ENCODE measurements at places on chromosomes 1 and 21.

DNA sequence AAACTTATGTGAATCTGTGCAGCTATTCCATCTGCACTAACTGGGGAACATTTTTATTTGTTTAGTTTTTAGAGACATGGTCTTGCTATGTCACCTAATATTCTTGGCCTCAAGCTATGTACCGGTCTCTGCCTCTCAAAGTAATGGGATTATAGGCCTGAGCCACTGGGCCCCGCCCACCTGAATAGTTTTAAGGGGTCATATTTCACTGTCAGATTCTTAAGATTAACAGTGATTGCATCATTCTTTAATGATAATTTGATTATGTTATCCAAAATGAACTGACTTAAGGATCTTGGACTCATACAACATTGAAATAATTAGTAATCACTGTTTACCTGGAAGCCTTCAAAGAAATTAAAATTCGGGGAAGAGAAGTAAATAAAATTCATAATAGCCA, 12.6 kb upstream of the KLF18 start:
- DNase-seq = no peak

DNA sequence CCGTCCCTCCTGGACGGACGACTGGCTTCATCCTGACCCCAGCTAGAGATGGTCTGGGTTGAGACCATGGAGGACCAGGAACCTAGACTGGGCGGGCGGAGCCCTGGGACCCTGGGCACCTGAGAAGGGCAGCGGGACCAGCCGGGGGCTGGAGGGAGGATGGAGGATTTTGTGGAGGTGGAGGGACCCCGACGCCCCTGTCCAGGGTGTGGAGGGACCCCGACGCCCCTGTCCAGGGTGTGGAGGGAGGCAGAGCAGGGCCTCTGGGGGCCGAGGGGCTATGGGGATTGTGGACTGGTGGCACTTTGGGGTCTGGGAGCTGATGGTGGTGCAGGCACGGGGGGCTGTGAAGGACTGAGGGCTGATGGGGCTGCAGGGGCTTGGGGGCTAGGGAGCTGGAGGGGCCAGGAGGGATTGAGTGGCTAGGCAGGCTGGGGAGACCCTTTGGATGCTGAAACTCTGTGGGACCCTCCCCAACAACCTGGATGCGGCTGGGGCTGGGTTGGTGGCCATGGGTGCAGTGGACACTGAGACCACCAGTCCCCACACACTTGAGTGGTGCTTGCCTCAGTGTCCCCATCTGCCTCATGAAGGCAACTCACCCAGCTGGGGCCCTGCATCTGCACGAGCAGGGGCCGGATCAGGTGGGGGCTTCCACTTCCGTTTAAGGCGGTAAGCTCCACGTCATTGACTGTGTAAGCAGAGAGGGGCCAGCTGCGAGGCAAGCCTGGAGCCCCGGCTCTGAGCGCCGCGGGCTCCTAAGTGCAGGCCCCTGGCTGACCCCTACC, 7.4 kb downstream of the GJC2 start:
- no peak for DNase-seq

DNA sequence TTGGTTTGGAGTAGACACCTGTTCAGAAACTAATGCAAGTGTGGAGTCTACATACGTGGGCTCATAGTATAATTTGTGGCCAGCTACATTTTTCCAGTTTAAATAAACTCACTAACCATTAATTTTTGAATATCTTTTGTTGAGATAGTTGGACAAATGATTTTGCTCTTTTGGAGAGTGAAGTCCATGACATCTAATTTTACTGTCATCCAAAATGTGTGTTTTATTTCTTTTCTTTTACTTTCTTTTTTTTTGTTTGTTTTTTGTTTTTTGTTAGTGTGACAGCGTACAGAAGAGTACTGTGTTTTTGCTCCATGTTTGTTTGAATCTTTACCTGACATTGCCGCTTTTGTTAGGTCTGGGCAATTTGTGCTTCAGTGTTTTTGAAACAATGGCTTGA, 5.0 kb downstream of the RBM15 start:
- DNase-seq = no peak

DNA sequence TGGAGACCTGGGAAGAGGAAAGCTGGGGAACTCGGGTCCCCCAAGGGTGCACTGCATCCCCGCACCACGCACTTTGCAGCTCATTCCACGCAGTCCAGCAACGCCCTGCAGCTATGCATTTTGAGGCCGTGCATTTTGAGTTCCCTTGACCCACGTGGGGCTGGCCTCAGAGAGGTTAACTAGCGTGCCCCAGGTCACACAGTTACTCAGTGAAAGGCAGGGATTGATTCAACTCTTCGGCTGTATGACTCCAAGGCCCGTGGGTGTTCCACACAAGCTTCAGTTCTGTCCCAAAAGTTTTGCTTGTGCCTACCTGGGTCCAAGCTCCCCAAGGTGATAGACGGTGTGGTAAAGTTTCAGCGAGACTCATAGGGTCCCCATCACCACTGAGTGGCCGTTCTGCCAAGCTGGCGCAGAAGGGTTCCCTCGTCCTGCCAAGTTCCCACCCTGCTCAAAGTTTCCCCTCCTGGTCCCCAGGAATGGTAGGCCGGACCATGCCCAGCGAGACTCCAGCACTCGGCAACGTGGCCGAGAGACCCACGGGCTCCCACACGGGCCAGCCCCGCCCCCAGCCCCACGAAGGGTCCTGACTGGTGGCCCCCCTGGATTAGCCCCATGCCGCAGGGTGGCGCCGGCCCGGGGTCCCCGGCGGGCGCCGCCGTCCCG, 611 bp downstream of the HSPG2 start:
- DNase-seq = no peak

DNA sequence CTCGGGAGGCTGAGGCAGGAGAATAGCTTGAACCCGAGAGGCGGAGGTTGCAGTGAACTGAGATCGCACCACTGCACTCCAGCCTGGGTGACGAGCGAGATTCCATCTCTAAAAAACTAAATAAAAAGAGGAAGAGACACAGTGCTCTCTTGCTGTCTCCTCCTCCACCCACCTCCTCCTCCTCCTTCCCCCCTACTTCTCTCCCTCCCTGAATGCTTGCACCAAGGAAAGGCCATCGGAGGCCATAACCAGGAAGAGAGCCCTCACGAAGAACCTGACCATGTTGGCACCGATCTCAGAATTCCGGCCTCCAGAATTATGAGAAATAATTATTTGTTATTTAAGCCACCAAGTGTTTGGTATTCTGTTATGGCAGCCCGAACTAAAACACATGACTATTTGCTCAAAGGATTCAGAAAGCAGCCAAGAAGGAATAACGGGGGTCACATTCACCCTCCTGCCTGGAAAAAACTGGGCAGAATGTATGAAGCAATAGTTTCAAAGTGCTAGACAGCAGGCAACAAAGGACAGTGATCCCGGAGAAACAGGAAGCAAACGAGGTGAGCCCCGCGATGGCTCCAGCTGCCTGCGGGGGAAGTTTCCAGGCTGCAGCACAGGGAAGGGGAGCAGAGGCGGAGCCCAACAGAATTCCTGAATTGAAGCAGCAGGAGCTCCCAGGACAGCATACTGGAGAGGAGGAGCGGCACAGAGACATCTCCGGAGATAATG, 35.8 kb downstream of the LDLRAD1 start:
- DNase-seq = no peak

GRCh38 chr21:42212266-42212665, 6.7 kb upstream of the ABCG1 start:
- DNase-seq = no peak

DNA sequence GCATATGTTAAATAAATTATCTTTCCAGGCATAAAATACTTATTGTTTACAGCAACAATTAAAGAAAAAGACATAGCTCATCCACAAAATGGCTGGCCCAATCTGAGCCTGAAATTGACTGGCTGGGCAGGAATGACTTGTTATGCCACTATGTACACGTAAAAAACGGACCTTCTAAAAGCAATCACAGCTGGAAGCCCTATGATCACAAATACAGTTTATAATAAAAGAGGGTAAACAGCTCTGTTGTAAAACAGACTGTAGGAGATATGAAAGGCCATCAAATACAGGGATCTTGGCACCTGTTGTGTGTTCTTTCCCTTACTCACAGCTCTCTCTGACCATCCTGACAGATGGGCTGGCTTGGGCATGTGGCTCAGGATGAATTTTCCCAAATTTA, 70.5 kb upstream of the DMRTA2 start:
- DNase-seq = no peak

DNA sequence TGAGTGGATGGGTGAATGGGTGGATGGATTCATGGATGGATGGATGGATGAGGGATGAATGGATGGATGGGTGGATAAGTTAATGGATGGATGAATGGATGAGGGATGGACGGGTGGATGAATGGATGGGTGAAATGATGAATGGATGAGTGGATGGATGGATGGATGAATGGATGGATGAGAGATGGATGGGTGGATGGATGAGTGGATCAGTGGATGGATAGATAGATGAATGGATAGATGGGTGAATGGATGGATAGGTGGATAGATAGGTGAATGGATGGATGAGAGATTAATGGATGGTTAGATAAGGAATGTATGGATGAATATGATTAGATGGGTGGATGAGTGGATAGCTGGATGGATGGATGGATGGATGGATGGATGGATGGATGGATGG, 313.5 kb downstream of the NPHP4 start:
- no peak for DNase-seq

DNA sequence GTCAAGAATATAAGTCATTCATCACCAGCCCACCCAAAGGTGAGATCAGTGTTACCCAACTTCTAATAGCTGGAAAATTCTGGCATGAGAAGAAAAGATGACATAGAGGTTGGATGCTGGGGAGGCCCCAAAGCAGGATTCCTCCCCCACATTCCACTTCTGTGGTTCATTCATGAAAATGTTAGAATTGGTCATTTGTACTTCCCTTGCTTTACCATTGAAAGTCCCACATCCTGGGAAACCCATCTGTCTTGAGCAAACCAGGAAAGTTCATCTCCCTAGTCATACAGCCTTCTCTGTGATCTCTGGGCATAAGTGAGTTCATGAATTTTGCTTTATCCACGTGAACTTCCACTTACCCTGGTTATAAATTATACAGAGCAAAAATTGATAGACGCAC, 66.8 kb downstream of the SERINC2 start:
- DNase-seq = no peak

- DNase-seq = no peak
Measured at GRCh38 chr1:54272772-54273091, 72.8 kb downstream of the MRPL37 start.

- no peak for DNase-seq
Measured at GRCh38 chr1:64195081-64195395, 8.4 kb upstream of the UBE2U start.

- no peak for DNase-seq
Measured at GRCh38 chr1:162265983-162266382, 110.7 kb downstream of the SPATA46 start.

DNA sequence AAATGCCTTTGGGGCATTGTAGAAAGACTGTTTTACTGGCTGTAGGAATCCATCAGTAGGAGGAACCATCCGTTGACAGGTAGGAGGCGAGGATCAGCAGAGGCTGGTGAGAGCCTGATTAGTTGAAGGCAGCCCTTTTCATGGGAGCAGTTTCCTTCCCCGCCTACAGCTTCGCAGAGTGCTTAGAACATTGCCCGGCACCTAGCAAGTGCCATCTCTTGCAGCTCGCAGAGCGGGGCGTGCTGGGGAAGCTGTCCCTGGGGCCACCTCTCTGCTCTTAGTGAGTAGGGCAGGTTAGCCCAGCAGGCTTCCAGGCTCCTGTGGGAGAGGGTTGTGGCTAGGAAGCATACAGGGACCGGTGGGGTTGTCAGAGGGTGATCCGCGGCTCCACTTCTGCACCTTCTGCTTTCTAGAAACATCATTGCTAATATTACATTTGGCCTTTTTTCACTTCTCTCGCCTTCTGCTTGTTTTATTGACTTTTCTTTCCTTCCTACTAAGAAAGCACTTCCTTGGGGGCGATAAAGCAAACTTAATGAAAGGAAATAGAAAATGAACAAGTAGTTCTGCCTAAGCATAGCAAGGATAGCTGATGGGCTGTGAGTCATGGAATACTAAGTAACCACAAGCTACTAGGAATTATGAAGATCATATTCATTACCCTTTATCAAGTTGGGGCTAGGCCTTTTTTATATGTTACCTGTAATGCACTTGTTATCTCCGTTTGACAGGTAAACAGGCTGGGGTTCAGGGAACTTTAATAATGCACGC, 176.7 kb downstream of the GALNT2 start:
- DNase-seq = no peak

- DNase-seq = no peak
Measured at GRCh38 chr1:225341642-225342041, 86.2 kb downstream of the LBR start.

DNA sequence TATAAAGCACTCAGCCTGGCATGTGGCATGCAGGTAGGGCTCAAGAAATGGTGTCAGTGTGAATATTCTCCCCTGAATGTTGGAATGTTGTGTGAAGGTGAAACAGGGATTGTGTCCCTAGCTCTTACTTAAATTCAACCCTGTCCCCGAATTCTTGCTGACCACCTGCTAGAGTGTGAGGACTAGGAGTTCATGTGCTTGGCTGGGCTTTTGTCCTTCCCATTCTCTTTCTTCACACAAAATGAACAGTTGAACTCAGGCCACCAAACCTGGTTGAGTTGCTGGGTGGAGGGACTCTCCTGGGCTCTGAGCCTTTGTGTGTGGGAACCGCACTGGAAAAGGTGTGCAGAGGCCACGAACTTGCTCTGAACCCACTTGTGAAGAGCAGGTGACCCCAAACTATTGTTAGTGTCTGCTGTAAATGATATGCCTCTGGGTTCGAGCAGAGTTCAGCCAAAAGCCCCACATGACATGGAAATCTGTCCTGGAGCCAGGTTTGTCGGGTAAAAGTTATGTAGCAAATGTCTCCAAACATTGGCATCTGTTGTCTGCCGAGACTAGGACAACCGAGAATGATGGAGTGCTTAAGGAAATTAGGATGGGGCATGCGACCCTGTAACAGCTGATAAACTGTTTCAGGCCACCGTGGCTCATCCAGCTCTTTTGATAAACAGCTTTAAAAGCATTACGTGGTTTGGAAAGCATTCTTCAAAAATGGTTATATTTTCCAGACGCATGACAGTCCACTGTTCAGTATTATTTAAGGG, 144.2 kb downstream of the DHRS3 start:
- no peak for DNase-seq

GRCh38 chr1:93827128-93827527, 51.9 kb downstream of the DNTTIP2 start:
- no peak for DNase-seq

- no peak for DNase-seq
Measured at GRCh38 chr21:34988139-34988538, 61.0 kb downstream of the RUNX1 start.

DNA sequence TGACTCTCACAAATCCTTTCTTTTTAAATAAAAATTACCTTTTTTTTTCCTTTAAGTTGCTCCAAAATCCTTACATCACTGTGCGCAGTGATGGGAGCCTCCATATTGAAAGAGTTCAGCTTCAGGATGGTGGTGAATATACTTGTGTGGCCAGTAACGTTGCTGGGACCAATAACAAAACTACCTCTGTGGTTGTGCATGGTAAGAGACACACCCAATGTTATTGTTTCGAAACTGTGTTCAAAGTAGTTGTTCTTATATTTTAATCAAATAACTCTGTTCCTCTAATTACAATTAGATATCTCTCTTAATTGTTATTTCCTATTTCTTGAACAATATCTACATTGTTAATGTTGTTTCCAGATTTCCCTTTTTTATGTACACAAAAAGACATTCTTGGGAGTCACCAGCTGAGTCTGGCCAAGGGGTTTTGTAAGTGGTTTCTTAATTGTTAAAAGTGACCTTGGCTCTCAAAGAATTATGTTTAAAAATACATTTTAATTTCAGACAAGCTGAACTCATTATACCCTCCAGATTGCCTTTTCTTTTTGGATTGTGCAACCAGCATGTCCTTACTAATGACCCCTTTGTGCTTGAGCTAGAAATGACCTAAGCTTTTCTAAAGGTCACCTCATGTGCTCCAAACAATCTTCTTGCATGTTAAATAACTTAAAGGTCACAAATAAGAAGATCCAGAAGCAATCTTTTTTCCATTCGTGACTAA, 250.1 kb downstream of the HMCN1 start:
- DNase-seq = no peak
